ENCODE measurements at places on chromosomes 6 and 20.

GRCh38 chr6:14622085-14622484 is 504.5 kb downstream of the CD83 start:
- no peak for DNase-seq

DNA sequence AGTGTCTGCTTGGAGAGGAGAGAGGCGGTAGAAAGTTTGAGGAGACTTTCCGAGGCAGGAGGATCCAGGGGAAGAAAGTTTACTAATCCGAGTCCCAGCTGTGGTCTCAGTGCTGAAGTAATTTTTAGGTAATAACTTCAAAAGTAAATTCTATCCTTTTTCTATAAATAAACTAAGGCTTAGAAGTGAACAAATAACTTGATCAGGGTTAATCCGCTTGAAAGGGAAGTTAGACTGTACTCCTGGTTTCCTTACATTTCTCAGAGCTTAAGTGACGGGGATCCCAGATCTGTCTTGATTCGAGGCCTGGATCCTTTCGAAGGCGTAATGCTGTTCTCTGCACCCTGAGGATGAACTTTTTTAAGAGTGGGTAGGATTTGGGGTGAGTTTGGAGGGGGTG is 2.6 kb downstream of the STK35 start:
- DNase-seq, result peak; percentile 7

DNA sequence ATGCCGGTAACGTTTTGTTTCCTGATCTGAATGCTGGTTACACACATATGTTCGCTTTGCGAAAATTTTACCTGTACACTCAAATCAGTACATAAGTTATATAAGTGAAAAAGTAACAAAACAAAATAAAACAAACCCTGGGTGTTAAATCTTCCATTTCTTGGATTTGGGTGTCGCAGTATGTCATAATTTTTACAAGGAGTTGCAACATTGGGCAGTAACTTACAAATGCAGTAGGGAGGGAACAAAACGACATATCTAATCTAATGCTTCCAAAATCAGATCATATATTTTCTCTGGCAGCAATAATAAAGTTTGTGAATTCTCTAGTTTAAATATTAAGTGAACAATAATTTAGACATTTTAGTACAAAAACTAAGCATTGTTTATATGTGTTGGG is 25.2 kb downstream of the SNX14 start:
- no peak for DNase-seq

- DNase-seq, result no peak
Measured at GRCh38 chr6:158558415-158559306, 1.2 kb upstream of the TMEM181 start.

DNA sequence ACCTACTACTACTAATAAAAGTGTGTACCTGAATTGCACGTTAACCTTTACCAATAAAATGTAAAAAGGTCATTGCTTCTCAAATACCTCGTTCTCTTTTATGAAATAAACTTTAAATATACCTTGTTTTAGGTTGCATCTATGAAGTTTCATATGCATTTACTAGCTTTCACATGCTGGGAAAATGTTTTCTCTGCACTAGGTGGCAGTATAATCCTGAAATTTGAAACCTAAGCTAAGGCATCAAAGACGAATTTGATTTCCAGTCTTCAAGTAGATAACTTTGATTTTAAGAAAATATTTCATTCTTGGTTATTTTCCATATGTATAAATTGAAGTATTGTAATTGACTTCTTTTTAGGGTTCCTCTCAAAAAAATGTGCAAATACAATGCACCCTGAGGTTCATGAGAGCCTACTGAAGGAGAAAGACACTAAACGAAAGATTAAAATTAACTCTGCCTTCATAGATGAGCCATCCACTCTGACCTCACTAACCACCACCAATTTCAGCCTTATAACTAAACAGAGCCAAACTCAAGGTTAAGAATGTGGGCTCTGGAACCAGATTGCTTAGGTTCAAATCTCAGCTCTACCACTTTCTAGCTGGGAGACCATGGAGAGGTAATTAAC is 7.3 kb upstream of the COL9A1 start:
- DNase-seq, result peak; percentile 59

GRCh38 chr6:23319582-23319981 is 750.2 kb downstream of the HDGFL1 start:
- no peak for DNase-seq

- no peak for DNase-seq
Measured at GRCh38 chr6:53641348-53641747, 24.2 kb downstream of the KLHL31 start.

DNA sequence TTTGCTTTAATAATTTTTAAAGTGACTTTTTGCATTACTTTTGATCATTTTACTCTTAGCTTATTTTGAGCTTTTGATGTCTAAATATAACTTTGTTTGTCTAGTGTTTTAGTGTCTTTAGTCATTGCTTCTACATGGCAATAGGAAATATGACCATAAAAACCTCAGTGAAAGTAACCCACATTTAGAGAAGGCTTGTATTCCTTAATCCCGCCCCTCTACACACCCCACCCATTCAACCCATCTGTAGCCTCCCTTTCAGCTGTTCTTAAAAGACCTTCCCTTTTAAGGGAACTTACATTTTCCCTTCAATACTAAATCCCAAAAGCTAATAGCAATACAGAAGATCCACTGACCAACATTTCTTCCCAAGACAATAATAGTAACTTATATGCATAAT is 225.4 kb downstream of the LAMA2 start:
- no peak for DNase-seq

- no peak for DNase-seq
Measured at GRCh38 chr20:56163806-56164205, 84.7 kb upstream of the MC3R start.

- DNase-seq, result no peak
Measured at GRCh38 chr6:110563711-110564110, 87.3 kb upstream of the SLC22A16 start.

Measured in astrocyte of the spinal cord (primary cell).